Ecto neural progenitor cell (in vitro differentiated cells): ENCODE measurements at places on chromosomes 1 and 21.

DNA sequence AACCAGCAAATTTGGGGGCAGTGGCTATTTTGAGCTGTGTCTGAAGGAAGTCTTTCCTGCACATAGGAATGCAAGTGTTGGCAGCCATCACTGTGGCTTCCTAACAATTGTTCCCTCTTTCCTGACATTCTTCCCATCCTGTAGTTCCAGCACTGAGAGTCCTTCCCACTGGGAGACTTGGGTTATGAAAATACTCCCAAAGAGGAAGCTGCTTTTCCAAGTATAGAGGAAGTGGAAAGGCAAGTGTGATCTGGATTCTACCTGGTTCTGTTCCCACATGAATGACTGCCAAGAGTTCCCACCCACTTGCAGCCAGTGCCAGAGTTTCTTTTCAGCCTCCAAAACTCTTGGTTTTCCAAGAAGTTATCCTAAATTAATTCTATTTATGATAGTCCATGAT, 98.5 kb upstream of the CD53 start:
- no peak for DNase-seq

DNA sequence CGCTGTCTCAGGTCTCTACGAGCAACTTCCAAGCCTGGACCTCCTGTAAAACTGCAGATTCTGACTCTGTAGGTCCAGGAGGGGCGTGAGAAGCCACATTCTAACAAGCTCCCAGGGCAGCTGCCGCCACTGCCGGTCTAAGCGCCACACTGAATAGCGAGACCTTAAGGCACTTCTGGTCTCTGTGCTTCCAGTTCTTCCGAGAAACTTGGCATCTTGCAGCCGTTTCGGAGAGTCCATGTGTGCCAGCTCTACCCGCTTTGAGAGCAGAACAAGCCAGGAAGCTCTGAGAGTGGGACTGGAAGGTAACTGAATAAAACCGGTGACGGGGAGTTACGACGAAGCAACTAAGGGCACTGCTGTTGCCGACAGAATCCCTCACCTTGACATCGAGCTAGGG, 12.5 kb downstream of the AGT start:
- DNase-seq: no peak

GRCh38 chr1:246569248-246570238, 3.3 kb downstream of the CNST start:
- no peak for DNase-seq

DNA sequence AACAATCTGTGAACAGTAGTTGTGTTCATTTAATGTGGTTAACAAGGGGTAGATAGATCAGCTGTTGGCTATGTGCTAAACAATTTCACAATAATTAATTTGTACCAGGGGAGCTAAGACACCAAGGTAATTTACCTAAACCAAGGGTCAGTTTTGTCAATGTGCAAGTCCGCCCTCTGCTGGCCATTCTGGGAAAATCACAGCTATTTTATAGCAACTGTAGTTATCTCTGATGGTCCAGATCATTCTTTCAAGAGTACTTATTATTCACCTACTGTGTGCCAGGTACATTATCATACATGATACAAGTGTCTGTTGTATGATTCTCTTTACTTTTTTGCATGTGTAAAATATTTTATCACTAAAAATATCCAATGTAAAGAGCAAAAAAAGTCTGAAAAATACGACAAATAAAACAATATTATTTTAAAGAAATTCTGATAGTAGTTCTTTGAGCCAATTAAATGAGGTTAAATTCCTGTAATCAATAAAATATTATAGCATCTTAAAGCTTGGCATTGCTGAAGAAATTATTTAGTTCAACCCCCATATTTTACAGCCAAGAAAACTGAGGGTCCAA, 312.3 kb upstream of the FAM78B start:
- DNase-seq: peak; percentile 56

DNA sequence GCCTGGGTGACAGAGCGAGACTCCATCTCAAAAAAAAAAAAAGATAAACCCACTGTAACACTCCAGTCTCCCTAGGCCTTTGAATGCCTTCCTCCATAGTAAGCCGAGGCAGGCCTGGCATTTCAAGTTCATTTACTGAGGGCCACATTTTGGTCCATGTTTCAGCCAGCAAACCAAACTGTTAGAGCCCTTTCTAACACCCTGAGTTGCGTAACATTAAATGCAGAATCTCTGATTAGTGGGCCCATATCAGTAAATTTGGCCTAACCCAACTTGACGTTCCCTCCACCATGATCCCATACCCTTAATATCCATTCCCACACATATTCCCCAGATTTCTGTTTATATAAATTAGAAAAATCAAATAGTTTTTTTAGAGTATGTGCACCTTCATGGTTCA, 12.4 kb downstream of the MPZL1 start:
- DNase-seq: no peak

- no peak for DNase-seq
These were observed 2.9 kb upstream of the CENPL start for GRCh38 chr1:173827611-173828010.

- peak; percentile 84 for DNase-seq
These were observed 4.5 kb downstream of the LHX4 start for GRCh38 chr1:180234369-180235076.
